ENCODE measurements at places on chromosomes 5 and 9.

DNA sequence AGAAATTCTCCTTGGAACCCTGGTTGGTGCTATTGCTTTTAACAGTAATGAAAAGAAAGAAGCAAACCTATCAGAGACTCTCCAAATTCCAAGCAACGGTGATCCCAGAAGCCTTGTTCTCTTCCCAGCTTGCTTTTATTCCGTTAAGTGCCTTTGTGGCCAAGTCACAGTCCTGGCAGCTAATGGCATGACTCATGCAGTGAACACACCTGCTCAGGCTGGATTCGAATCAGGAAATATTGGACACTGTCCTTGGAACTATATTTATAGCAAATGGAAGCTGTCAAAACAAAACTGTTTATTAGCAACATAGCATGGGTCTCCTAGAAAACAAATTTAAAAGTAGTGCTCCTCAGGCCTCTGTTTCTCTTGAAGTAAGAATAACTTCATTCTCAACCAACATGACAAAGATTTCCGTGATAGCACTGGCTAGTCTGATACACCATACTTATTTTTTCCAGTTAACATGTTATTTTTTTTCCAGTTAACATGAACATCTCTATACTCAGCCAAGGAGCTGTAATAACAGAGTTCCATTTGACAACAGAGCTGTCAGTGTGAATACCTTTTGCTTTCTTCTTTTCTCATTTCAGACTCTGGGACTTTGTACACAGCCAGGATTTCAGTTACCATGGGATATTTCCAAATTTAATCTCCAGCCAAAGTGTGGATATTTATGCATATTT lies 502.4 kb downstream of the GADD45G start:
- DNase-seq: peak; percentile 38

DNA sequence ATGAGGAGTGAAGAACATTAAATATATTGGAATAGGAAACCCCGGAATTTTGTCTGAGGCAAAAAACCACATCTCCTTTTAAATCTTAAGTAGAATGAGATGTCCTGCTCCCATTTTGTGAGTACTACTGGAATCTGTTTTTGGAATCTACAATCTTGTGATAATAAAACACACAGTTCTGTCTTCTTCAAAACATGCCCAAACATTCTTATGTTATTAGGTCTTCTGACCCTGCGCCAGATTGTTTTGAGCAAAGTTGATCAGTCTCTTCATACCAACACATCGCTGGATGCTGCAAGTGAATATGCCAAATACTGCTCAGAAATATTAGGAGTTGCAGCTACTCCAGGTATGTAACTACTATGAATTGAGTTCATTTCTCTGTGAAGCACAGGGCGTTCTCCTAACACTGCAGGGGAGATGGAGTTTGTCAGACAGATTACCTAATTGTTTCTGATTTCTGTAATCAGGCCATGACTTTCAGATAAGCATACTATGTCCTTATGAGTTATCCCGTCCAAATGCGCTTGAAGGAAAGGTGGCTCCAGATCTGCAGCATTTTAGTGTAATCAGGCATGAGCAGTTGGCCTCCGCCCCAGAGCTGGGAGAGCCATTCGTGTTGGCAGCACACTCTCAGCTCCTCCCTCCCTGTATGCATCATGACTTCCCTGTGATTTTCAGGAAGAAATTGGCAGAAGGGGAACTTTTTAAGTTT lies 88.0 kb downstream of the NLN start:
- peak; percentile 64 for DNase-seq

GRCh38 chr9:121273064-121273775 lies 5.3 kb downstream of the GSN start:
- DNase-seq: no peak

DNA sequence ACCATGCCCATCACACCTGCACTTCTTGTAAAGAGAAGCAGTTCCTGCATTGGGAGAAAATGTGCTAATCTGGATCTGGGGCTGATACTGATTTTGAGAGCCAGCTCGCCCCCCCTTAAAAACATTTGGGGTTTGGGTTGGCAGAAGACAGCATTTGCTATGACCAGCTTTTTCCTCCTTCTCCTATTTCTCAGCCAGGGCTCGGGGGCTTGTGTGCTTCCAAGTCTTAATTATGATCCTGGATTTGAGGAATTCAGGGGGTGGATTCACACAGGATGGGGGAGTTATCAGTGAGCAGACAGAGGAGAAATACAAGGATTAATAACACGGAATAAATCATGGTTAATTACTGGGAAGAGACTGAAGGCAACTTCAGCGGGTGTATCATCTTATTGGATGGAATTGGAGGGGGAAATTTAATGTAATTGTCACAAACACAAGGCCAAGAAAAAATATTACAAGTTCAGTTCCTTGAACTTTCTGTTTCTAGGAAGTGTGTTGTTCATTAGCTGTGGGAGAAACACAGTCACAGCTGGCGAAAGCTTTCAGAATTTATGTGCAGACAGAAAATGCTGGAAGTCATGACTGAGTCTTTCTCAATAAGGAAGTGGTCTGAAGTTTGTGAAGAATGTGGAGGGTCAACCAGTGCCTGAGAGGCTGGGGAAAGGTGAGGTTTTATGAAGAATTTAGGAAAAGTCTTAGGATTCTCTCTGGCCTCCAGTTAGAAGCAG lies 15.3 kb downstream of the C9orf152 start:
- DNase-seq: peak; percentile 2

- no peak for DNase-seq
Measured at GRCh38 chr9:111427186-111427585, 57.0 kb downstream of the ECPAS start.

All from Calu3 (cell line).